ENCODE measurements at places on chromosomes 12 and 14. TPM values are rescaled to one million over a fixed set of nuclear protein-coding genes. Genes with fewer than 3 reads are reported as not detected.

The CD27 gene
- not detected for total RNA-seq

GRCh38 chr12:102702447-102703114 lies 214.5 kb downstream of the PAH start:
- DNase-seq: peak; percentile 51

The CAPZA3 gene
- not detected for total RNA-seq

The SLCO1C1 gene
- not detected for total RNA-seq

DNA sequence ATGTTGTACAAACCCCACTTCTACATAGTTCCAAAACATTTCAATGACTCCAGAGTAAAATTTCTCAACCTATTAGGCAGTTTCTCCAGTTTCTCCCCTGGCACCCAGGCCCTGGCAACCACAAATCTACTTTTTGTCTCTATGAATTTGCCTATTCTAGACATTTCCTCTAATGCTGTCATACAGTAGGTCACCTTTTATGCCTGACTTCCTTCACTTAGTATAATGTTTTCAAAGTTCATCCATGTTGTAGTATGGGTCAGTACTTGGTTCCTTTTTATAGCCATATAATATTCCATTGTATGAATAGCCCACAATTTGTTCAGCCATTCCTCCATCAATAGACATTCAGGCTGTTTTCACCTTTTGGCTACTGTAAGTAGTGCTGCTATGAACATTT lies 67.0 kb downstream of the SPRING1 start:
- DNase-seq: no peak

DNA sequence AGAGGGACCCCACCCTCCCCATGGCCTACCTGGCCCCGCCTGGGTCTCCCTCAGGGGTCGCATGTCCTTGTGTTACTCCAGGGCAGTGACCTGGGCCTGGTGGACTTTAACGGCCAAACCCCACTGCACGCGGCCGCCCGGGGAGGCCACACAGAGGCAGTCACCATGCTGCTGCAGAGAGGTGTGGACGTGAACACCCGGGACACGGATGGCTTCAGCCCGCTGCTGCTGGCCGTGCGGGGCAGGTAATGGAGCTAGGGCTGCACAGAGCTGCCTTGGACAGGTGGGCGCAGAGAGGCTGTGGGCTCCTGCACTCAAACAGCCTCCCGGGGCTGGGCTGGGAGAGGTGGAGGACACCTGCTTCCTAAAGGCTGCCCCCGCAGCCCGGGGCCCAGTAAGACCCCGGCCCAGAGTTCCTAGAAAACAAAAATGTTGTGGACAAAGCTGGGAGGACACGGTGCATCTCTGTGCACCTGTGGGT lies 21.6 kb downstream of the ASPG start:
- DNase-seq: no peak

DNA sequence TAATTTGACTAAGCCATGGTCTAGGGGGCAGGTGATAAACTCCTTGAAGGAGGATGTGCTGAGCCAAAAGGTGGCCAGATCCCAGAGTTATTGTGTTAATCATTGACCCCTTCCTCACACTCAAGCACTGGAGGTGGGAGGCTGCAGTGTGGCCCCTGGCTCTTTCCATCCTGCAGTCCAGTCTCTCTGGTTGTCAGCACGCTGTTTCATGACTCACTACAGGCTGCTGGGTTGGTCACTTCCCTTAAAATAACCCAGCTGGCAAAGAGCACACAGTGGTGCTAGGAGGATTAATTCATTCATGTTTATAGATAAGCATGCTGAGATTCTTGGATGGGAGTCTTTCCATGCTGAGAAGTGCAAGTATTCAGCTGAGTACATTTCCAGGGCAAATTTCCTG lies 228.9 kb downstream of the ANO2 start:
- peak; percentile 50 for DNase-seq

DNA sequence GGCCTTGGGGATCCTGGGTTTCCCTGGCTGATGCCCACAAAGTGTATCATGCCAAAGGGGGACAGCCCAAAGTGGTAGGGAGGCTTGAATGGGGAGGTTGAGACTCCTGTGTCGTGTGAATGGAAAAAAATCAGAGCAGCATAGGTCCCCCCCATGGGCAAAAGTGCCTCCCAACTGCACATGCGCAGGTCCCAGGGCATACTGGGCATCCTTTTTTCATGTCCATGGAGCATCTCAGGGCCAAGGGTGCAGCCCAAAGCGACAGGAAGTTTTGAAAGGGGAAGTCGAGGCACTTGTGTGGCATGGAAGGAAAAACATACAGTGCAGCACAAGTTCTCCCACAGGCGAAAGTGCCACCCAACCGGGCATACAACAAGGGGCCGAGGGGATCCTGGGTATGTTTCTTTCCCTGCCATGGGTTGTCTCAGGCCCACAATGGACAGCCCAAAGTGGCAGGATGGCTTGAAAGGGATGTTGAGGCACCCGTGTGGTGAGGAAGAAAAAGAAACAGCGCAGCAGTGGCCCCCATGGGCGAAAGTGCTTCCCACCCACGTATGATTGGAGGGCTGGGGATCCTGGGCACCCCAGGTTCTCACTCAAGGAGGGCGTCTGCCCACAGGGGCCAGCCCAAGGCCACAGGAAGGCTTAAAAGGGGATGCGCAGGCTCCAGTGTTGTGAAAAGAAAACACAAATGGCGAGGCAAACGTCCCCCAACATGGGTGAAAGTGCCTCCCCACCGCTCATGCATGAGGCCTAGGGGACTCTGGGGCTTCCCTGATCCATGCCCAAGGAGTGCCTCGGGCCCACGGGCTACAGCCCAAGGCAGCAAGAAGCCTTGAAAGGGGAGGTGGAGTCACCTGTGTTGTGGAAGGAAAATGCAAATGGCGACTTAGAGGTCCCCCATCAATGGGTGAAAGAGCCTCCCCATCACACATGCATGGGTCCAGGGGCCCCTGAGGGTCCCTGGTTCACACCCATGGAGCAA lies 573.7 kb downstream of the ALG10 start:
- DNase-seq: no peak

The SLCO1B1 gene
- total RNA-seq: 0.27 TPM

- DNase-seq: no peak
Measured at GRCh38 chr12:26429070-26429691, 233.8 kb downstream of the SSPN start.

GRCh38 chr12:27779416-27779919 lies 565 bp upstream of the KLHL42 start:
- DNase-seq: peak; percentile 14

The PTCSC3 gene
- total RNA-seq: not detected

The KRT86 gene
- 8.1 TPM for total RNA-seq

DNA sequence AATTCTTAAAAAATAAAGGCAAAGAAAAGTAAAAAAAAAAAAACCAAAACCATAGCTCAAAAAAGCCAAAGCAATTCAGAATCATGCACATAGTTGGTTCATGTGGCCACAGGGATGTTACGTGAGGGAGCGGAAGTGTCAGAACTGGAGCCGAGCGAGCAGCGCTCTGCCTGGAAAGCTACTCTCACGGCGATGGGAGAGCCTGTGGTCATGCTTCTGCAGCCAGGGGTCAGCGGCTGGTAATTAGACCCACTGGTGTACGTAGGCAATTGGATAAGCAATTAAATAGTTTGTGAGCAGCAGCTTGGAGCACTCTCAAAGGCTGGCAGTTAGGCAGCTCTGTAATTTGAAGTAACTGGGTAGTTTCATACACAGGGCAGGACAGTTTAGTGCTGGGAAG lies 58.1 kb downstream of the TRHDE start:
- DNase-seq: peak; percentile 79

The ADAMTS20 gene
- not detected for total RNA-seq

The AHNAK2 gene
- 4.7 TPM for total RNA-seq

DNA sequence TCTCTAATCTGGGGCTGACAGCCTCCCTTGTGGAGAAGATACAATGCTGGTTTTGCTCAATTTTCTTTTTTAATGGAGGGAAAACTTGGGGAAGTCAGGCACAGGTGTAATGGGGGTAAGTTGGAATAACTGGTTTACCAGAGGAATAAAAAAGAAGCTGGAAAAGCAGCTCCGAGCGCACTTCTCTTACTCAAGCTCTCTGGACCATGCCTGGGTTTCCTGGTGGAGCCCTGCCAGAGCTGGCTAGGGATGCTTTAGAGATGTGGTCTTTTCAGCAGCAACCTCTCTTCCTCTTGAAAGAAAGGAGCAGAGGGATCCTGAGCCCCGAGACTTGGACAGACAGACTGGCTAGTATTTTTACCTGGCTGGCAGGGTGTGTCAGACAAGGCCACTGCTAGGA lies 3.9 kb upstream of the KCNA5 start:
- DNase-seq: no peak

- no peak for DNase-seq
Measured at GRCh38 chr12:66863276-66863675, 184.4 kb upstream of the GRIP1 start.

GRCh38 chr12:101813117-101813516 lies 17.6 kb downstream of the GNPTAB start:
- DNase-seq: no peak

The OR11H6 gene
- not detected for total RNA-seq

DNA sequence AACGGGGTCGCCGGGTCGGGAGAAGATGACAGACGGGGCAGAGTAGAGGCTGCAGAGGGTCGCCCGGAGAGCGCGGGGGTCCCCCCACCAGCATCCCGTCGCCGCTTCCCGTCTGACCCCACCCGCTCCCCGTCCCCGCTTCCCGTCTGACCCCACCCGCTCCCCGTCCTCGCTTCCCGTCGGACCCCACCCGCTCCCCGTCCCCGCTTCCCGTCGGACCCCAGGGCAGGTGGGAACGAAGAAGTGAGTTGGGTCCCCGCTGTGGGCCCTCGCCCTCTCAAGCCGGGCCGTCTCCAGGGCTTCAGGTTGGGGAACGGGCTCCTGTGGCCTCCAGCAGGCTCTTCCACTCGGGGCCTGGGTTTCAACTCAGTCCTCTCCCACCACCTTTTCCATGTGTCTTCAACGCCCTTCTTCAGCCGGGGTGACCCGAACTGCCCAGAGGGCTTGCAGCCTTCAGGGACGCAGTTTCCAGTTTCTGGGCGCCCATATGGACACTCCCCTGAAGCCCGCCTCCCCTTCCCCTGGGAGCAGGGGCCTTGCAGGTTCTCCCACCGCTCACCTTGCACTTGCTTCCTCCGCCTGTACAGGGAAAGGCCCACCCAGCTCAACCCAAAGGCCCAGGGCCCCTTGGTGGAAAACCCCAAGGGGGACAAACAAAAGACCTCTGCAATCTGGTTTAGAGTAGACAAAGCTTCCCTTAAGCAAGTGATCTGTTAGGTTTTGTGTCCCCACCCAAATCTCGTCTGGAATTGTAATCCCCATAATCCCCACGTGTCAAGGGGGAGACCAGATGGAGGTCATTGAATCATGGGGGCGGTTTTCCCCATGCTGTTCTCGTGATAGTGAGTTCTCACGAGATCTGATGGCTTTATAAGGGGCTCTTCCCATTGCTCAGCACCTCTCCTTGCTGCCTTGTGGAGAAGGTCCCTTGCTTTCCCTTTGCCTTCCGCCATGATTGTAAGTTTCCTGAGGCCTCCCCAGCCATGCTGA lies 66.5 kb downstream of the TNFAIP2 start:
- no peak for DNase-seq

DNA sequence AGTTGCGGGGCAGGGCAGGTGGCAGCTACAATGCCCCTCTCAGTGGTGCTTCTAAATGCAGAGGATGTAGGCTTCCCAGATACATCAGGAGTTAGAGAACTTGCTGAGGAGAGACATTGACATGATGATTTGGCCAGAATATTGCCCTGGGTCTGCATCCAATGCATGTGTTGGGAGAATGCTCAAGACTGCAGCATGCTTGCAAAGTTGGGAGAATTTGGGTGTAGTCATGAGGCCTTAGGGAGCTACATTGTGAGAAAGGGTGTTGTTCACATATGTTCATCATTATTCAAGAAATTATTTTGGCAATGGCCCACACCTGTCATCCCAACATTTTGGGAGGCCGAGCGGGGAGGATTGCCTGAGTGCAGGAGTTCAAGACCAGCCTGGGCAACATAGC lies 149.9 kb downstream of the SAMD4A start:
- DNase-seq: no peak

DNA sequence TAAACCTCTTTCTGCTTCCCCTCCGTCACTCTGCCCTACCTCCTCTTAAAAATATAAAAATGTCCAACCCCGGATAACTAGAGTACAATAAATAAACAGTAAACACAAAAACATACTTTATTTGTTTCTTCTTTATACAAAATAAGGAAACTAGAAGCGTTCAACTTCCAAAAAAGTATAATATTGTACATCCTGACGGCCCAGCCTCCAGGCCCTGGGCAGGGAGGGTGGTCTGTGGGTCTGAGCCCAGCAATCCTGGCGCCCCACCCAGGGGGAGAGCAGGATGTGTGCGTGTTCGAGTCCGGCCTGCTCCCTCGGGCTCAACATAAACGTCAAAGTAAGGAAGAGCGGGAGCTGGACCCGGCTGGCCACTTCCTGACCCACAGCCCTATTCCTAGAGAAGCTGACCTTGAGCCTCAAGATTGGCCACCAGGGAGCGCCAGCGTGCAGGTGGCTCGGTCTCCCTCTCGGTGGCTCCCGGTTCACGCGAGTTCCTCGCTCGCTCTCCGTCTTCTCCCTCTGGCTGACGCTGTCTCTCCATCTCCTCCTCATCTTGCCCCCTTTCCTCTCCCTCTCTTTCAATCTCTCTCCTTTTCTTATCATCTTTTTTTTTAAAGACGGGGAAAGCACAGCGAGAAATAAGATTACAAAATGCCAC lies 9.4 kb downstream of the LHX5 start:
- DNase-seq: peak; percentile 69

The PRIMA1 gene
- total RNA-seq: not detected

DNA sequence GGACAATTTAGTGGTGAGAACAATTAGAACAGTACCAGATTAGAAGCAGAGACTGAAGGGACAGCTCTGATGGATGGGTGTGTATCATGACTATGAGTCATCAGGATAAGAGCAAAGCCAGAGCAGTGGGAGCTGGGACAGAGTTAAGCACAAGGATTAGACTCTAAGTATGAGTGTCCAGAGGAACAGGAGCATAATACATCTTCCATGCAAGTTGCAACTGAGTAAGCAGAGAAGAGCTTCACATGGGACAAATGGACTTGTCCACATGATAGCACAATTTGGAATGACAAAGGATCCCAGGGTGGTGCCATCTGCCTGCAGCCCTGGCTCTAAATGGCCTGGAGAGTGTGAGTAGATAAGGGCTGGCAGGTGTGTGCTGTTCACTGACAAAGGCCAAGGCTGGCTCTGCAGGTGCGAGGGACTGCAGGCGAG lies 226.4 kb upstream of the CAND1 start:
- DNase-seq: peak; percentile 71

The SYNDIG1L gene
- total RNA-seq: not detected

The TAS2R13 gene
- total RNA-seq: not detected

- DNase-seq: no peak
Measured at GRCh38 chr12:128911861-128912260, 58.6 kb downstream of the GLT1D1 start.

DNA sequence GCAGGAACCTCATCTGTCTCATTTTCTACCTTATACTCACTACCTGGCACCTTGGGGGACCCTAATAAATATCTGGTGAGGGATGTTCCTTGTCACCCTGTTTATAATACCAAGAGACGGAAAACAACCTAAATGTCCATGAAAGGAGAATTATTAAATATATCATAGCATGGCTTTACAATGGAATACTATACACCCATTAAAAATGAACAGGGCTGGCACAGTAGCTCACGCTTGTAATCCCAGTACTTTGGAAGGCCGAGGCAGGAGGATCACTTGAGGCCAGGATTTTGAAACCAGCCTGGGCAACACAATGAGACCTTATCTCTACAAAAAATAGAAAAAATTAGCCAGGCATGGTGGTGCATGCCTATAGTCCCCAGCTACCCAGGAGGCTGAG lies 34.3 kb upstream of the SPPL3 start:
- no peak for DNase-seq

- no peak for DNase-seq
Measured at GRCh38 chr14:100487304-100487703, 99.9 kb downstream of the BEGAIN start.

The TMEM132C gene
- not detected for total RNA-seq

GRCh38 chr14:61077951-61078720 lies 97.1 kb downstream of the SLC38A6 start:
- DNase-seq: peak; percentile 6

- DNase-seq: no peak
Measured at GRCh38 chr12:65946821-65947220, 122.5 kb downstream of the HMGA2 start.

Measured in M059J (cell line).